Stomach (tissue), 19 donors: ENCODE measurements at places on chromosomes 6 and 20. TPM values are rescaled to one million over a fixed set of nuclear protein-coding genes. Genes with fewer than 3 reads are reported as not detected.

GRCh38 chr6:148648754-148649453 is 97.9 kb upstream of the UST start:
- no peak for DNase-seq

DNA sequence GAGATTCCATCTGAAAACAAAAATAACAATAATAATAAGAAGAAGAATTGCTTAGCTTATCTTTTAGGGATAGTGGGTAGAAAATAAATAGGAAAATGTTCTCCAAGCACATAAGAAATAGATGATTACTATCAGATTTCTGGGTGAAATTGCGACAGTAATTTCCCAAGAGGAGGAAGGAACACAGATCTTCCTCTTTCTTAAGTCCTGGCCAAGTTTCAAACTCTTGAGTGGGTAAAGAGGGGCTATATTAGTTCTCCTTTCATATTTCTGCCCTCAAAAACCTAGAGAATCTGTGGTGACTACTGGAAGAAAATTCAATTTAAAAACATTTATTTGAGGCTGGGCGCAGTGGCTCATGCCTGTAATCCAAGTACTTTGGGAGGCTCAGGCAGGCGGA is 63.7 kb downstream of the PHACTR2 start:
- DNase-seq = no peak

- DNase-seq = no peak
Observed at GRCh38 chr6:157060440-157060952, 262.8 kb downstream of the TMEM242 start.

DNA sequence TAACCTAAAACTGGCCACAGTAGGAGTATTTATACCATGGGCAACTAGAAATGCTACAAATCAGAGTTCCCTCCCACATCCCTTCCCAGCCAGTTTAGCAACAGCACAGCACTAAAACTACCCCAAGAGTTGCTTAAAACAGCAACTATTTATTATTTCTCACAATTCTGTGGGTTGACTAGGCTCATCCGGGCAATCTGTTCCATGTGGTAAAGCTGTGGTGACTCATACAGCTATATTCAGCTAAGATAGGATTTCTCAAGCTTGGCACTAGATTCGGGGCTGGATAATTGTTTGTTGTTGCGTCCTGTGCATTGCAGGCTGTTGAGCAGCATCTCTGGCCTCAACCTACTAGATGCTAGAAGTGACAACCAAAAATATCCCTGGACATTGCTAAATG is 8.6 kb upstream of the HECA start:
- DNase-seq = no peak

- DNase-seq = no peak
Observed at GRCh38 chr6:129590408-129591022, 119.5 kb downstream of the ARHGAP18 start.

DNA sequence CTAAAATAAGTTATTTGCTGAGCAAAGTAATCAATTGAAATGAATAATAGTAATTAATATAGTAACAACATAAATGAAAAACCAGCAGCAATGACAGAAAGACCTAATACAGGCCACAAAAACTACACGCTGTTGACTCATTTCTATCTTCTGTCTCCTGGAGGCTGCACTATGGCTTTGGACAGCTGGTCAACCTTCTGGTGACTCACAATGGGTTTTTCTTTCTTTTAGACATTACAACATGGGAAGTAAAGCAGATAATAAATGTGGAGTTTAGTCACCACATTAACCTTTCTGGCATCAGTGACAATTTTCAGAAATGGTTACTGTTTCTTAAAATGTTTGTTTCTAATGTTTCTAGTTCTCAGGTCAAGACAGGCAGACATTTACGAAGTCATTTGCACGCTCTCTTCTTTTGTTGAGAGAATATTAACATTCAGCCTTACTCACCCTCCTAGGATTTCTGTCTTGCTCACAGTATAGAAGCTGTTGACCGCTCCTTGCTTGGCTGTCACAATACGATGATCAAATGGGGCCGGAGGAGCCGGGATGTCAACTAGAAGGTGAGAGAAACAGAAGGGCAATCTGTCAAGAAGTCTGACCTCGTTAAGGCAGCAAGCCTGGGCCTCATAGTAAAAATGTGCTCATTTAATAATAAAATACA is 62.2 kb downstream of the MYLK4 start:
- DNase-seq = no peak

DNA sequence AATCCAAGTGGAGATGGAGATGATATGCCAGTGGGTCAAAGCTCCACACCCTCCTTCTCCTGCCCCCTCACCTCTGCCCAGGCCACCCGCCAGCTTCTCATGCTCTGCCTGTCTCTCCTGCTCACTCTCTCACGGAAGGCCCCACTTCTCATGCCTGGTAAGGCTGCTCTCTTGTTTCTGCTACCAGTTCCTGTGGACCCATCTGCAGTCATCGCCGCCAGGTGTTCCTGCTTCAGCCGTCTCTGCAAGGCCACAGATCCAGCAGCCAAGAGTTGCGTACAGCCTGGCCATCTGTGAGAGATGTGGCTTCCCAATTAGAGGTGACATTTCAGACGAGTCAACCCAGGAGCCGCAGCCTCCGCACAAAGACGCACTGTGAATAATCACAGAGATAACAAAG is 40.8 kb upstream of the NXT1 start:
- DNase-seq = no peak

DNA sequence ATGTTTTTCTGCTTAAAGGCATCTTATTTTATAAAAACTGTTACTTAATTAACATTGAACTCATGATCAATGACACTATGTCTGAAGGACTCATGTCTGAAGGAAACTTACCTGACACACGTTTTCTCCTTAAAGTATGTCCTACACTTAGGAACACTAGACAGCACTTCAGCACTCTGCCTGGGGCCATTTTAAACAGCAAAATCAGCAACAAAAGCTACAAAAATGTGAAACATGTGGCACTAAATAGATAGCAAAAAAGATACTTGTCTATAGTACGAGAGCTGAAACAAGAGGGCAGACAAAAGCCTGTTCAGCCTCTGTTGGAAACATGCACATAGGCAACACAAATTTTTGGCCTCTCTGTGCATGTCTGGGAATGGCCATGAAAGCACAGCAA is 93.5 kb upstream of the TMEM30A start:
- no peak for DNase-seq

GRCh38 chr6:164911873-164912580 is 397.4 kb downstream of the C6orf118 start:
- DNase-seq = peak; percentile 53

GRCh38 chr6:47456536-47456975 is 21.0 kb upstream of the CD2AP start:
- no peak for DNase-seq

- DNase-seq = peak; percentile 61
Observed at GRCh38 chr6:116948533-116949304, 71.7 kb downstream of the RFX6 start.

DNA sequence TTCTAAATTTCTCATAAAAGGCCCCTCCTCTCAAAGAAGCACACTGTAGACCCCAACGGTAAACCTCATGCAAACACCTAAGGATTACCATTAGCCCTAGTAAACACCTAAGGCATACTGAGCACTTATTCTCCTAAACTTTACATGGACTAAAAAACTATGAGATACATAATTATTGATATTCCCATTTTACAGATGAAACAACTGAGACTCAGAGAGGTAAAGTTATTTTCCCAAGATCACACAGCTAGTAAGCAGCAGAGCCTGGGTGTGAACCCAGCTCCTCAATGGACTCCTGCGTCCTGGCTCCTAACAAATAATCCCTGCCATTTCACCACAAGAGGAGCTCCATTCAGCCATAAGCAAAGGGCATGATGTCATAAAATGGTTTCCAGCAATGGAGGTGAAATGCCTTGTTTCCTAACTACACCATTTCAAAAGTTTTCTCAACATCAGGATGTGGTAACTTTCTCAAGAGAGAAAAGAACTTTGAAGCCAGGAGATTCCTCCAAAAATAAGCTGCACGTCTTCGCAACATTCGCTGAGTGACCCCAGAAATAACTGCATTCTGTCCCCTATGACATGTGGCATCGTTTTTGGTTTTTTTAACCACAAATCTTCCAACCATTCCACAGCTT is 4.1 kb downstream of the ATP9A start:
- DNase-seq = no peak

DNA sequence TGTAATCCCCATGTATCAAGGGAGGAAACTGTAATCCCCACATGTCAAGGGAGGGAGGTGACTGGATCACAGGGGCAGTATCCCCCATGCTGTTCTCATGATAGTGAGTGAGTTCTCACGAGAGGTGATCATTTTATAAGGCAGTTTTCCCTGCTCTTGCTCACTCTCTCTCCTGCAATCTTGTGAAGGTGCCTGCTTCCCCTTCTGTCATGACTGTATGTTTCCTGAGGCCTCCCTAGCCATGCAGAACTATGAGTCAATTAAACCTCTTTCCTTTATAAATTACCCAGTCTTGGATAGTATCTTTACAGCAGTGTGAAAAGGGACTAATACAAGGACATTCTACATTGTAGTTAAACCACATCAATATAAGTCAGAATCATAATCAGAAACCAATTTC is 112.4 kb downstream of the BTBD9 start:
- DNase-seq = no peak

- peak; percentile 35 for DNase-seq
Observed at GRCh38 chr6:103273048-103273447, 1586.7 kb downstream of the HACE1 start.

DNA sequence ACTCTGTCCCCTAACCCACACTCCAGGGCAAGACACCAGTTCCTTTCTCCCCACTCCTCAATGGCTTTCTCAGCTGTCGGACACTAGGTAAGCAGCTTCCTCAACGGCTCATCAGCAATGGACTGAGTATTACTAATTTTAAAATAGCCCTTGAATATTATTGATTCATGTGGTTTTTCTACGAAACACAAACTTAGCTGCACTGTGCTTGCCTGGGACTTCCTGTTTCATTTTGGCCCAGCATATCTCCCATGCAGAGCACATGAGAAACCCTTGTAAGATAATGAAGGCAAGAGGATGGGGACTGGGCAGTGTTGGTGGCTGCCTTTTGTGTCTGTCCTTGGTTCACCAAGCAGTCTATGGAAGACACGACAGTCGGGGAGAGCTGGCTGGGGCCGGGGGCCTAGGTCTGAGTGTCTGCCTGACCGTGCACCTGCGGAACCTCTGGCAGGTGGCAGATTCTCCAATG is 48.9 kb downstream of the RNASET2 start:
- DNase-seq = no peak

DNA sequence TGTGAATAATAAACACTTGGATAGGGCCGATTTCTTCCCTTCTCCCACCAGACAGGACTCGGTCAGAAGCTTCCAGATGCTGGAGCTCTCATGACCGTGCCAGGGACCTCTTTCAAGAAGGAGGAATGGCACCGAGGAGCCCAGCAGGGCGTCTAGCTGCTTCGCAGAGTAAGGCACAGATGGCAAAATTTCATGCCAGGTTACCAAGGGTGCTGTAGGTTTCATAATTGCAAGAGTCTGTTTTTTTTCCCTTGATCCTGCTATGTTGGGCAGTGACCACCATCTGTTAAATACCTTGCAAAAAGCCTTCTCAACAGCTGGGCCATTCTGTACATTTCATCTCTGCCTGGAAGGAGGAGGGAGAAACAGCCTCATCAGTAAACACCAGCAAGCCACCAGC is 111.8 kb downstream of the EDN3 start:
- peak; percentile 39 for DNase-seq

GRCh38 chr6:169328112-169328801 is 74.6 kb upstream of the THBS2 start:
- no peak for DNase-seq

- no peak for DNase-seq
Observed at GRCh38 chr6:107390685-107391435, 68.5 kb downstream of the PDSS2 start.

DNA sequence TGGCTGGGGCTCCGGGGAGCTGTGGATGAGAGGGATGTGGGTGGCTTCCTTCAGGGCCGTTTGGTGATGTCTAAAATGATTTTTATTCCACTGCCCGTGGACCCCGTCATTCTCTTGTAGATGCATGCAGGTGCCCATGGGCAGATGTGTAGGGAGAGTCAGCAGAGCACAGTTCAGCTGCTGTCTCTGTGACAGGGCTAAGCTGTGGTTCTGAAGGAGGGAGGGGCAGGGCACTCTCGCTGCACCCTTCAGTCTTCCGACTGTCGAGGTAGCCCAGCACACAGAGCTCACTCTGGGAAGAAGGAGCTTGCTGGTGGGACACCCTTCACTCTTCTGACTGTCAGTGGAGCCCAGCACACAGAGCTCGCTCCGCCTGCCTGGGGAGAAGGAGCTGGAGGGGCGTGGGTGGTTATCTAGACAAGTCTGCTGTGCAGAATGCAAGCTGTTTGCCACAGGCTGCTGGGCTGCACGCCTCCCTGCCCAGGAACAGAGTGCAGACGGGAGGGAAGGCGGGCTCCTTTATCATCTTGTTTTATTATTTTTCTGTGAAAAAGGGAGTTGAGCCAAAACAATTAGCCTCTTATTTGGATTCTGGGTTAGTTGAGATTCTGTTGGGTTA is 28.4 kb upstream of the ADRM1 start:
- no peak for DNase-seq

DNA sequence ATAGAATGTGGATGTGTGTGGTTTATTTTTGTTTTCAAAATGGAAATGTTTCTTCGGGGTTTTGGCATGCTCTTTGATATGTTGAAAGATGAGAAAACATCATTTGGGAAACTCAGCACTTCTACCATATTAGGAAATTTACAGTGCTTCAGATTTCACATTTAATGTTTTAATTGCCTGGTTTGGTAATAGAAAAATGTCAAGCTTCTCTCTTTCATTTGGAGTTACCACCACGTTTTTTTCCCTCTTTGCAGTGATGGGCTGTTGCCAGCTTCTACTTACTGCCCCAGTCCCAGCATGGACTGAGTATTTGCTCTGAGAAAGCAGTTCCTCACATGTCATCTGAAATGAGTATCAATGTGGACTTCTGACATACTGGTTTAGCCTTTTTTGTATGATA is 267.7 kb downstream of the PRL start:
- DNase-seq = no peak

GRCh38 chr6:37048851-37049757 is 43.6 kb downstream of the FGD2 start:
- DNase-seq = peak; percentile 77

Gene TSPO2
- total RNA-seq = not detected

Gene GNAS-AS1
- 45.5 TPM for total RNA-seq

Gene TRDN
- total RNA-seq = not detected

Gene AAR2
- total RNA-seq = 4.7 TPM

Gene MICB
- 0.29 TPM for total RNA-seq

Gene PSMA7
- total RNA-seq = 131 TPM

Gene OR2H1
- not detected for total RNA-seq

Gene ACTR5
- total RNA-seq = 3.6 TPM

Gene RNF5
- 50.9 TPM for total RNA-seq

Gene TRIM15
- total RNA-seq = 24.6 TPM

Gene PREX1
- total RNA-seq = 24.1 TPM
